Left ventricle myocardium superior (tissue), 1 donor: ENCODE measurements at places on chromosomes 13 and 19. TPM values are rescaled to one million over a fixed set of nuclear protein-coding genes. Genes with fewer than 3 reads are reported as not detected.

ZNF580 gene
- 12.3 TPM for total RNA-seq

HRC gene
- total RNA-seq = 868 TPM

PGLYRP2 gene
- not detected for total RNA-seq

DNA sequence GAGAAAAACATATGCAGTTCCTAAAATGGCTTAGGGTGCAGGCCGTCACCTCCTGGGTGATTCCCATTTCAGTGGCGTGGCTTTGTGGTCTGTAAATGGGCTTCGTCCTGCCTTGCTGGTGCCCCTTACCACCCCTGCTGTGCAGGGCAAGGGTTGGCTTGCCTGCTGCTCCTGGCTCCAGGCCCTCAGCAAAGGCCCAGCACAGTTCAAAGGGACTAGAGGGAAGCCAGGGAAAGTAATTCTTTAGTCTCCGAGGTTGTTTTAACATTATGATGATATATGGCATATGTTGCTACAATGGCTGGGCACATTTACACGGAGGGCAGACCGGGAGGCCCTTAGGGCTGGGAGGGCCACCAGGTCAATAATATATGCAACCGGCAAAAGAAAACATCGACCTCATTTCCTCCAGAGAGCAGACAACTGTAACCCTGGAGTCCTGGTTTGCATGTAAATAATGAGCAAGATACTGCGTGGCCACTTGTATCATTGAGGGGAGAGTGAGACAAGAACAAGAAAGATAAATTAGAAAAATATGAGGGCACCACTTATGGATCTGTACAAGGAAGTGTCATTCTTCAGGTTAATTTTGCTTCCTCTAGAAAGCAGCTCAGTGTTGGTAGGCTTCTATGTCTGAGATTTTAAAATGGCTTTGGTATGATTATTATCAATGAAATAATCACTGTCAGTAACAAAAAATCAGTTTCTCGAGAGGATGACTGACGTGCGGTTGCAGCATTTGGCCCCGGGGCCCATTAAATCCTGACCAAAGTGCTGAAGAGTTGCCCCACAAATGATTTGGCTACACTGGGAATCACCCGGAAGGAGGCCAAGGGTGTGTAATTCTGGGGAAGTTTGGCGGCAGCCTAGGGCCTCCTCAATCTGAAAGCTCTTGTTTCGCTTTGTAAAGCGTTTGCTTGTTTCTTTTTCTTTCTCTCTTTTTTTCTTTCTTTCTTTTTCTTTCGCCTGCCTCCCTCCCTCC, 32.8 kb upstream of the URI1 start:
- no peak for DNase-seq

DNA sequence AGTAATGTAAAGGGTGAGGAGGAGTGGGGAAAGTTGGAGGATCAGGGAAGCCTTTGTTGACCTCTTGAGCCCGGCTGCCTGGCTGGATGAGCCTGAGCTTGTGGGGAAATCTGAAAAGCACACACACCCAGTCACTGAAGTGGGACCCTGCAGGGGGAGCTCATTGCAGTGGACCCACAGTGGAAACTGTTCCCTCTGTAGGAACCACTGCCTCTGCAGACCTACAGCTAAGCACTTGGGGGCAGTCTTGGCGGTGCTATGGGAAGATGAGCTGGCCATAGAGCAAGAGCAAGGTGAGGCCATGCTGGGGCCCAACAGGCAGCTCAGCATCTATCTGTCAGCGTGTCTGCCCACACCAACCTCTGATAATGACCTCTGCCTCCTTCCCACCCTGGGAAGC, 294.8 kb downstream of the TSHZ3 start:
- peak; percentile 40 for DNase-seq

DNA sequence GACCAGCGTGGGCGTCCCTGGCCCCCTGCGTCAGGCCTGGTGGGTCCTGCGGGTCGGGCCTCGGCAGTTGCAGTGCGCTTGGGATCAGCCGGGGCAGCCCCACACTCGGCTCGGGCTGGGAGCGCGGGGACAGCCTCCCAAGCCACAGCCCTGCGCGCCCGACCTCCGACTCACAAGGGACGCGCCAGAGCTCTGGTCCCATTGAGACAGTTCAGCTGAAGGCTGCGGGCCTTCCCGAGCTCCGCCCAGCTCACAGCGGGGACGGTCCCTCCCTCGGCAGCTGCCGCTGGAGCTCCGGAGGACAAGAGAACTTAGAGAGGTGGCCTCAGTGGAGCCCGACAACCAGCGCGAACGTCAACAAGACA, 45.7 kb upstream of the ZNF730 start:
- peak; percentile 54 for DNase-seq

DNA sequence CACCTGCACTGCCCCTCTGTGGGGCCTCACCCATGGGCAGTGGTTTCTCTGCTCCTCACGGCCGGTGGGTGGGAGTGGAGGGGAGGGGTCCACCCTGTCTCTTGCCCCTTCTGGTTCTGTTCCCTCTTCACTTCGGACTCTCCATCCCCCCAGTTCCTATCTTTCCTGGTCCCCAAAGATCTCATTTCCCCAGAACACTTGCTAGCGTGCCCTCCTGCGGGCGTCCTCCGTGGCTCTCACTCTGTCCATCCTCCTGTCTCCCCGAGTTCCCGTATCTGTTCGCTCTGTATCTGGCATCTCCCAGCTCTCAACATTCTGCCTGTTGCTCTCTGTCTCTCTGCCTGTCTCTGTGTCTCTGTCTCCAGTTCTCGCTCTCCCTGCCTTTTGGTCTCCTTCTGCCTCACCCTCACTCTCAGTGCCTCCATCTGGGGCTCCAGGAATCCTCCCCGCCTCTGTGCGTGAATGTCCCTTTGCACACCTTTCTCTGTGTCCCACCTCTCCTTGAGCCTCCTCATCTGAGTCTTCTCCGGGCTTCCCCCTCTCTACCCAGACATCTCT, 363 bp downstream of the SPIB start:
- no peak for DNase-seq

DNA sequence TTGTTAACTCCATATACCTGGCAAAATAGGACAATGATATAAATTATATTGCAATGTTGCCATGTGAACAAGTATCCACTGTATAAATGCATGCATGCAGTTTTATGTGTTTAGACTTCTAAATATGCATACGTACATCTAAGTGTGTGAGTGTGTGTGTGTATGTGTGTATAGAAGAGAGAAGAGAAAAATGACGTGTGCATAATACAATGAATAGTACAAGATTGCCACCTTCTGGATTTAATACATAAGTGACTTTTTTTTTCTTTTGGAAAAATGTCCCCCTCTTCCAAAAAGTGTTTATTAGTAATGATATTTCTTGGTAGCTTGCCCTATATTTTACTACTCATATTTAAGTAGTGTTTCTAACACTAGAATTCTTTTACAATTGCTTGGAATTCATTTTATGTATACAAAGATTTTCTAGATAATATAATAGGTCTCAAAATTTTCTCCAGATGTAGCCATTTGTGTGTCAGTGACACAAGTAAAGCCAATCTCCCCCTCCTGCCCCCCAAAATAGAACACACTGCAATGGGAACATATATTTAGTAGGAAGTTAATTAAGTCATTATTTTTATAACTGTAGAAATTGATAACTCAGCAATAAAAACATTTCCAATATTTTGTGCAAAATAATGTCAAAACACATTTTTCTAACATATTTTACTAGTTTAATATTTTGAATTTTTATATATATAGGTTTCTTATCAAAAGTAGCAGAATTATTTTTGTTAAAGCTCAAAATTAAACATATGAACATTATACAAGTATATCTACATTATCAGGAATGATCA, 783.3 kb upstream of the ATXN8OS start:
- no peak for DNase-seq

DNA sequence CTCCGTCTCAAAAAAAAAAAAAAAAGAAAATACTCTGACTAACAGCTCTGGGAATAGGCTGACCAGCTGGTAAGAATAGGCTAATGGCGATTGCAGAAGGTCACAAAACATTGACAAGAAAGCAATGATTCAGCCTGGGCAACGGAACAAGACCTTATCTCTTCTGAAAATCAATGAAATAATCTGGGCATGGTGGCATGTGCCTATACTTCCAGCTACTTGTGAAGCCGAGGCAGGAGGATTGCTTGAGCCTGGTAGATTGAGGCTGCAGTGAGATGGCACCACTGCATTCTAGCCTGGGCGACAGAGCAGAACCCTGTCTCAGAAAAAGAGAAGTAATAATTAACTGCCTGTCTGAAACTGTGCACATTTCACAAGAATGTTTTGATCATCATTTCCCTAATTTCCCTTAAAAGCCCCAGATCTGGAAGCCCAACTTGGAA, 18.8 kb upstream of the MTRF1 start:
- DNase-seq = no peak
